ENCODE measurements at places on chromosomes 11 and 22.

- no peak for DNase-seq
Observed at GRCh38 chr11:73141309-73142127, 600 bp downstream of the FCHSD2 start.

GRCh38 chr11:57249384-57250319 is 12.6 kb upstream of the APLNR start:
- DNase-seq: peak; percentile 28

GRCh38 chr11:125276619-125276976 is 112.0 kb downstream of the PKNOX2 start:
- no peak for DNase-seq

GRCh38 chr11:119153049-119153818 is 4.4 kb downstream of the ABCG4 start:
- no peak for DNase-seq

DNA sequence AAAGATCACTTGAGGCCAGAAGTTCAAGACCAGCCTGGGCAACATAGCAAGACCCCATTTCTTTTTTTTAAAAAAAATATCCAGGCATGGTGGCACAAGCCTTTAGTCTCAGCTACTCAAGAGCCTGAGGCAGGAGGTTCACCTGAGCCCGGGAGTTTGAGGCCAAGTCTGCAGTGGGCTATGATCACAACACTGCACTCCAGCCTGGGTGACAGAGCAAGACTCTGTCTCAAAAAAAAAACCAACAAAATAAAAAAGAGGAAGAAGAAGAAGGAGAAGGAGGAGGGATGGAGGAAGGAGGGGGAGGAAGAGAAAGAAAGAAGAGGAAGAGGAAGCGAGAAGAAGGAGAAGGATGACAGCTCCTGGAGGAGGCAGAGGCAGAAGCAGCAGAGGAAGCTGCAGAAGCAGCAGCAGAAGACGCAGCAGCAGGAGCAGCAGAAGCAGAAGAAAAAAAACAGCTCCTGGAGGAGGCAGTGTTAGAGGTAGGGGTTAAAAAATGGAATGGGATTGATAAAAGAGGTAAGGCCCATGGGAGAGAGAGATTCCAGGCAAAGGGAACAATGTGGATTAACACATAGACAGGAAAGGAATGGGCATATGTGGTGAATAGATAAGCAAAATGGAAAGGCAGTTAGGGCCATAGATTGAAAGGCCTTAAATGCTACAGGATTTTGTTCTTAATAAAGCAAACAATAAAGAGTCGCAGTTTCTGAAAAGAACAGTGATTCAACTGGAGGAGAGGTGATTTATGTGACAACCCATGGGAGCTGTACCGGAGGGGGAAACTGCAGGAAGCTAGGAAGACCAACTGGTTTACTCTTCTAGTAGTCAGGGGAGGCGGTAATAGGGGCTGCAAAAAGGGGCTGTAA is 10.9 kb downstream of the PRCP start:
- no peak for DNase-seq

DNA sequence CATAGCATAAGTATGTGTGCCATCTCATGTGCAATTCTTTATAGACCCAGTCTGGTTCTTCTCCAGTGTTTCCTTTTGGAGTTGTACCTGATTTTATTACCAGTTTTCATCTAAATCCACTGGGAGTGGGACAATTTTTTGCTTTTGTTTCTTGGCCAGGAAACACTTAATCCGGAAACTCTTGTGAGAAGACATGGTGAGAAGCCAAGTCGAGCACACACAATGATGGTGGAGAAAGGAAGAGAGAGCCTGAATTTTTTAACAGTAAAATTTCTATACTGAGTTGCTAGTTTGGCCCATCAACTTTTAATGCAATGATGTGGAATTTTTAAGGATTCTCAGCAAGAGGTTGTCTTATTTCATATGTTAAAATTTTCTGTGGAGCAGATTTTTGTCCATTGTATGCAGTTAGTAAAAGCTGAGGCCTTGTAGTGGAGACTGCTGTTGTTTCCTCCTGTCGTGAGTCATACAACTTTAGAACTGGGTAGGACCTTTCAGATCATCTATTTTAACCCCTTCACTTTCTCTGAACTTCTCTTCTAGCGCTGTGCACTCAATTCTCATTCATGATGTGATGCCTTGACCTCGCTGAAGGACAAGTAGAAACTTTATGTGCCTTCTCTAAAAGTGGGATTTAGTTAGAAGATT is 17.1 kb downstream of the FAR1 start:
- DNase-seq: no peak

DNA sequence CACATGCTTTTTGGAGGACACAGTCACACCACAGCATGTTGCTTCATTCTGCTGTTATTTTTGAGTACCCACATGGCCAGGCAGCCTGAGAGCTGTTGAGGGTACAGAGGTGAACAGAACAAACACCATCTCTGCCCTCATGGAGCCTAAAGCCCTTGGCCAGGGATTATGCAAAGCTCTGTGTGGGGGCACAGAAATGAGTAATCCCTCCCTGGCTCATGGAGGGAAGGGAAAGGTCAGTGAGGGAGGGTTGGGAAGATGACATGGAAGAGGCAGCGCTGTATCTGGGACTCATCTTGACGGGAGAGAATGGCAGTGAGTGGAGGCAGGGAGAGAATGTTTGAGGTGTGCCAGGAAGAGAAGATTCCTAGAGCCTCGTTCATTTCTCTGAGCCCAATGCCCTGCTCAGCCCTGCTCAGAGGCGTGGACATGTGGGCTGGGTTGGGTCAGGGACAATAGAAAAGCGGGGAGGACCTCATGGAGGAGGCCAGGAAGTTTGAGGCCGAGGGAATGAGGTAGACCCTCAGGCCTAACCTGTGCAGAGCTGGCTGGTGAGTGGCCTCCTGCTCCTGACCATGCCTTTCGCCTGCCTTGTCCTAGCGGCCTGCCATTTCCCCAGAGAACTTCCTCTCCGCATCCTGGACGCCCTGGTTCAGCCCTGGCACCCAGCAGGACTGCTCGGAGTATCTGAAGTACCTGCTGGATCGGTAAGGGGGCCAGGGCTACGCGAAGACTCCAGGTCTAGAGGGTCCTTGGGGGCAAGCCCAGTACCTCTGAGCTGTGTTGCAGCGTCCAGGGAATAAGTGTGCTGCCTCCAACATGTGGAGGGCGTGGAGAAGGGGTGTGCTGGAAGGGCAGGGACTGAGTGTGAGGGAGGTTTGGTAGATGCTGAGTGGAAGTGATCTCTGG is 19.8 kb downstream of the USP35 start:
- no peak for DNase-seq

GRCh38 chr22:22750335-22751042 is 106.1 kb downstream of the GGTLC2 start:
- no peak for DNase-seq

DNA sequence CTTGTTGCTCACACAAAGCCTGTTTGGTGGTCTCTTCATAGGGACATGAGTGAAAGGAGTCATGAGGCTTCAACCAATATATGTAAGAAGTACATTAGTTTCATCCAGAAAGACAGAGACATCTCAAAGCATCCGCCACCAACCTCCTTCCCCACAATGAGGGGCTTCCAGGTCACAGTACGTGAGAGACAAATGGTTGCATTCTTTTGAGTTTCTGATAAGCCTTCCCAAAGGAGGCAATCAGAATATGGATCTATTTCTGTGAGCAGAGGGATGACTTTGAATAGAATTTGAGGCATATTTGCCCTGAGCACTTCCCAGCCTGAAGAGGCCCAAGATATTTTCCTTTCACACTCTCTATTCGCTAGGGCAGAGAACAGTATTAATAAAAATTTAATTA is 931.1 kb downstream of the FAM181B start:
- no peak for DNase-seq

DNA sequence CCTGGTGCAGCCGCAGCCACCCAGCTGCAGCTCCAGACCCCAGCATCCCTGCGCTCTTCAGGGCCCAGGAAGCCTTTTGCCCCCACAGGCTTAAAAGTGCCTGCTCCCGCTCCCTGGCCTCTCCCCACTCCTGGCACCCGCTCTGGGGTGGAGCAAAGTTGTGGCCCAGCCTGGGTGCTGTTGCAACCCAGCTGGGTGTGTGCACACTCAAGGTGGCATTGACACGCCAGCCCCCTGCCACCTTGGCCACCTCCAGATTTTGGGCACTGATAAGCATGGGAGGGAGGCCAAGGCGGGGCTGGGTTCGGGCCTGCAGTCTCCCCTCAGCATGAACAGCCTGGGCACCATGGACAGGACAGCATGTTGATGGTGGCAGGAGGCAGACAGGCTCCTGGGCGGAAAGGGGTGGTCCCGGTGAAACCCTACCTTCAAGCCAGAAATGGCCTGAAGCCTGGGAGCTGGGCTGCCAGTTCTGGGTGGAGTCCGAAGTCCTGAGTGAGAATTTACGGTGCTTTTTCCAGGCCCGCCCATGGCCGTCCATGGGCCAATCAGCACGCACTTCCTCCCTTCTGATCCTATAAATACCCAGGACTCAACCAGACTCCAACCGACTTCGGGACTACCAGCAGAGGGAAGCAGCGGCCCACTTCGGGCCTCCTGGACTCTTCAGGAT is 23.6 kb upstream of the RNASEH2C start:
- DNase-seq: no peak

DNA sequence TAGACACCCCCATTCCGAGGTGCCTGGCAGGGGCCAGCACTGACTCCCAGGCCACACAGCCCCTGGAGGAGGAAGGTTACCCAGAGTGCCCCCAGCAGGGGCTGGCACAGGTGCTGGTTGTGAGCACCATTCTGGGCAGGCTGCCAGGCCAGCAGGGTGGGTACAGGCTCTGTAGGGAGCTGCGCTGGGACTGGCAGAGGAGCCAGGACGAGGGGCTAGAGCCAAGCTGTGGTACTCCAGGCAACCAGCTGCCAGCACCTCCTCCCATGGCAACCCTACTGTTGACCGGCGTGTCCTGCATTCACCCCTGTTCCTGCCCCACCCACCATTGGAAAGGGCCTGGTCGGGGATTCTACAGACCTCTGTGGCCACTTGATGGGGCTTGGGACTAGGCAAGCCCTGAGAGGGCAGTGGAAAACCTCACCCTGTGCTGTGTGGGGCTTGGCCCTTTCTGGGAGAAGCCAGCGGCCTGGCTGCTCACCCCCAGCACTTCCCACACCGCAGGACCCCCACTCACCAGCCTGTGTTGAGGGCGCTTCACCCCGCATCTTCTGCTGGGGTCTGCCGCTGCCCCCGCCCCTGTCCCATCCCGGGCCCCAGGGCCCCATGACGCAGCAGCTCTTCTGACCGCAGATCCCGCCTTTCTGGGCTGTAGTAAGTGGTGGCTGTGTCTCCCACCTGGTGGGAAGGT is 1.9 kb downstream of the CLDN5 start:
- DNase-seq: no peak

- DNase-seq: no peak
Observed at GRCh38 chr11:1547467-1548098, 24.5 kb downstream of the DUSP8 start.

- DNase-seq: no peak
Observed at GRCh38 chr11:2664791-2665525, 34.8 kb downstream of the KCNQ1OT1 start.

DNA sequence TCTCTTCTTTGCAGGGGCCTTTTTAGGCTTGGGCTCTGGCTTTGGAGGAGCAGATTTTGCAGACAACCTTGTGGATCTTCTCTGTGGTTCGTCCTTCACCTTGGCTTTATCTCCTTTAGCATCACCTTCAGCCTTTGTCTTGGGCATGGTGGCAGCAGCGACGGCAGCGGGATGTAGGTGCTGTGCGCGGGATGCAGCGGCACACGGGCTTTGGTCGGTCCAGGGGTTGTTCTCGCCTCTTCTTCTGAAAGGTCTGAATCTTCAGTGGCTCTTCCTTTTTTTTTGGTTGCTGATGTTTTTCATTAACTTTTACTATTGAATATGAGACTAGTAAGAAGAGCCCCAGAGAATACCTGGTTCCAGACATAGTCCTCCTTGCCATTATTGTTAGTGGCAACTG is 10.0 kb downstream of the MEI1 start:
- no peak for DNase-seq

DNA sequence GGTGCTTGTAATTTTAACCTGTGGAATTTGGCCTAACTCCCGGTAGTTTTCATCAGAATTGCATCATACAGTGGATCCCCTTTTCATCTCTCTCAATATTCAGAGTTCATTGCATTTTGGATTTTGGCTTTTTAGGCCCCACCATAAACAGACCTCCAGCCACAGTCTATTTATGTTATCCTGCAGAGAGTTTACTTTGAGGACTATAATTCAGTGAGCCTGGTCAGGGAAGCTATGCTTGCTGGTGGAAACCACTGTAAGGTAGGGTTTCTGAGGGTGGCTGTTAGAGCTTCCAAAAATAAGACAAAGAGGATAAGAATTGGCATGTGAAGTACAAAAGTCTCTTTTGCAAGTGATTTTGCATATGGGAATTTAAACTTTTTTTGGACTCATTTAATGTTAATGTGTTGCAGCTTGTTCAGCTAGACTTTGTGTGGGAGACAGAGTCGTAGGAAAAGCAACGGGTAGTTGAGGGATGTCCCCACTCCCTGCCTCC is 34.8 kb upstream of the DDI1 start:
- no peak for DNase-seq

GRCh38 chr11:32435511-32435941 is at the start of gene WT1:
WT1 (minus strand) TSS chr11:32435539.
- DNase-seq: no peak

DNA sequence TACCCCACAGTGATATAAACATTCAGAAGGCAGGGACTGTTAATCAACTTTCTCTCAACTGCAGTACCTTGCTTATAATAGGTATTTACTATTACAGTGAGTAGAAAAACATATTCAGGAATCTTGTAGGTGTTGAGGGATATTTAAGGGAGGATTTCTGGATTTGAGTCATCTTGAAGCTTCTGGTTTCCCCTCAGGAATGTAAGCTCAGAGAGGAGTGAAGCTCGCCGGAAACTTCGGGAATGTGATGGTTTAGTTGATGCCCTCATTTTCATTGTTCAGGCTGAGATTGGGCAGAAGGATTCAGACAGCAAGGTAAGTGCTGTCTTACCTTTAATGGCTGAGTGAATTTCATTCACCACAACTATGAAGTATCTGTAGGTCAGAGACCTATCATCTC is 42.9 kb downstream of the CTNND1 start:
- no peak for DNase-seq

GRCh38 chr22:31178859-31179258 is 18.9 kb downstream of the RNF185 start:
- no peak for DNase-seq

DNA sequence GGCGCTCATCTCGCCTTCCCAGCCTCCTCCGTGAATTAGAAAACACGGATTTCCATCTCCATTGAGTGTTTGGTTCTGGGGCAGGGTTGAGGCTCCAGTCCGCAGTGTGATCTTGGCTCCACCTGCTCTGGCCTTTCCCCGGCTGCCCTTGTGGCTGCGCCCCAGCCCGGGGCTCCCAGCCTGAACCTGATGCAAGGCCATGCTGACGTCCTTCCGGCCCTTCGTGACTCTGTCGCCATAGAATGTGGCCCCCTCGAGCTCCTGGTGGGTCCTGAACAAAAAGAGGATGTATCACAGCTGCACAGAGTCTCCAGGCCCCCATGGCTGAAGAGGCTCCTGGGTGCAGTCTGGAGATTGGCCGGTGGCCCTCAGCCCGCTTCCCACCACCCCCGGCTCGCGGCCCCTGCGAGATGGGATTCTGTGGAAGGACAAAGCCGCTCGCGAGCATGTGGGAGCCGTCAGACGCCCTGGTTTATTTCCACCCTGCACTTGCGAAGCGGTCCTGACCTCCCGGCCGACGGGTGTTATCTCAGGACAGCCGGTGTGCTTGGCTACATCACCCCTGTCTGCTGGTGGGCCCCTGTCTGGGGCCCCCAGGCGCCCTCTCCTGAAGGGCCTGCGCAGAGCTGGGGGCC is 1214.0 kb downstream of the BRD1 start:
- no peak for DNase-seq

Data from CD4-positive, alpha-beta T cell treated with Interleukin-12 subunit alpha and Interleukin-12 subunit beta, for 1 hour (primary cell).